Foreskin keratinocyte (primary cell): ENCODE measurements at places on chromosomes 12 and 14. TPM values are rescaled to one million over a fixed set of nuclear protein-coding genes. Genes with fewer than 3 reads are reported as not detected.

The C1QL4 gene
- polyA plus RNA-seq: 0.29 and 0.48 TPM in 2 replicates

The RNF212B gene
- 0.04 and 0.17 TPM in 2 replicates for polyA plus RNA-seq

The TMBIM6 gene
- polyA plus RNA-seq: 306 and 343 TPM in 2 replicates

The MUCL1 gene
- polyA plus RNA-seq: 0.13 TPM in 1 of 2 replicates, not detected in the other

The RHEBL1 gene
- 6.3 and 7.9 TPM in 2 replicates for polyA plus RNA-seq

The ALDH1L2 gene
- polyA plus RNA-seq: 1.6 and 4.4 TPM in 2 replicates

The RASAL1 gene
- polyA plus RNA-seq: not detected in 2 replicates

The INSM2 gene
- not detected in 2 replicates for polyA plus RNA-seq

The RARG gene
- 26.3 and 29.2 TPM in 2 replicates for polyA plus RNA-seq

The ABCD2 gene
- polyA plus RNA-seq: 0.01 TPM in 1 of 2 replicates, not detected in the other

The AQP6 gene
- polyA plus RNA-seq: 0.11 and 0.16 TPM in 2 replicates

The MIP gene
- not detected in 2 replicates for polyA plus RNA-seq

The BMP4 gene
- 9.7 and 13.4 TPM in 2 replicates for polyA plus RNA-seq

The SERPINA9 gene
- not detected in 2 replicates for polyA plus RNA-seq

The DENND5B gene
- polyA plus RNA-seq: 2.0 and 2.5 TPM in 2 replicates

The TMEM229B gene
- 1.5 and 2.2 TPM in 2 replicates for polyA plus RNA-seq

The PLEK2 gene
- polyA plus RNA-seq: 333 and 495 TPM in 2 replicates

The MYF6 gene
- not detected in 2 replicates for polyA plus RNA-seq

The RD3L gene
- polyA plus RNA-seq: not detected in 2 replicates

The CLEC2A gene
- polyA plus RNA-seq: not detected in 2 replicates

The SETD1B gene
- polyA plus RNA-seq: 2.2 and 2.6 TPM in 2 replicates

The PPP2R3C gene
- polyA plus RNA-seq: 11.8 and 14.3 TPM in 2 replicates

The CCDC38 gene
- not detected in 2 replicates for polyA plus RNA-seq

The TEX52 gene
- polyA plus RNA-seq: not detected in 2 replicates

The POTEM gene
- polyA plus RNA-seq: not detected in 2 replicates

The TMEM116 gene
- 3.5 and 4.2 TPM in 2 replicates for polyA plus RNA-seq

The TUBA1C gene
- polyA plus RNA-seq: 1,211 and 1,475 TPM in 2 replicates

The OTUB2 gene
- 1.8 and 1.9 TPM in 2 replicates for polyA plus RNA-seq

The DHRS2 gene
- 0.16 and 0.32 TPM in 2 replicates for polyA plus RNA-seq

The MYH7 gene
- not detected in 2 replicates for polyA plus RNA-seq

The AJUBA gene
- 93.6 and 105 TPM in 2 replicates for polyA plus RNA-seq

The CYP27B1 gene
- polyA plus RNA-seq: 31.4 and 43.4 TPM in 2 replicates

The C2CD5 gene
- polyA plus RNA-seq: 4.4 and 5.4 TPM in 2 replicates

The C12orf50 gene
- polyA plus RNA-seq: not detected in 2 replicates

The EML5 gene
- polyA plus RNA-seq: 0.03 and 0.07 TPM in 2 replicates

The SSPN gene
- polyA plus RNA-seq: 0.21 and 0.24 TPM in 2 replicates
